ENCODE measurements at places on chromosomes 5 and 9.

DNA sequence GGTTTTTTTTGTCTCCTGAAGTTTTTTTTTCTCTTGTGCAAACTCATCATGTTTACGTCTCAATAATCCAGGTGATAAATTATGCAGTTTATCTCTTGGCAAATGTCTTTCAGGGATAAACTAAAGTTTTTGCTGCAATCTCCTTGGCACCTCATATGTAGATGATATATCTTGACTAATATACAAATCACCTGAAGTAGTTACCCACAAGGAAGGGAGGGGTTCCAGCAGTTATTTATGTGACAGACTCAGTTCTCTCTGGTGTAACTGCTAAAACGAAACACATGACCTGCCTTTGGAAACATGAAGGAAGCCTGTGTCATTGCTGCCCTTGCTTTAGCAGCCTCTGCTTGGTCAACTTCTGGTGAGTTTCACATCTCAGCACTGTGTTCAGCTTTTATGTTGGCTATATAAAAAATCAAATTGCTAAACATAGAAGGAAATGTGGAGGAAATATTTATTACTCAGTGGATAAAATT, 39.3 kb upstream of the KIAA1958 start:
- no peak for DNase-seq

DNA sequence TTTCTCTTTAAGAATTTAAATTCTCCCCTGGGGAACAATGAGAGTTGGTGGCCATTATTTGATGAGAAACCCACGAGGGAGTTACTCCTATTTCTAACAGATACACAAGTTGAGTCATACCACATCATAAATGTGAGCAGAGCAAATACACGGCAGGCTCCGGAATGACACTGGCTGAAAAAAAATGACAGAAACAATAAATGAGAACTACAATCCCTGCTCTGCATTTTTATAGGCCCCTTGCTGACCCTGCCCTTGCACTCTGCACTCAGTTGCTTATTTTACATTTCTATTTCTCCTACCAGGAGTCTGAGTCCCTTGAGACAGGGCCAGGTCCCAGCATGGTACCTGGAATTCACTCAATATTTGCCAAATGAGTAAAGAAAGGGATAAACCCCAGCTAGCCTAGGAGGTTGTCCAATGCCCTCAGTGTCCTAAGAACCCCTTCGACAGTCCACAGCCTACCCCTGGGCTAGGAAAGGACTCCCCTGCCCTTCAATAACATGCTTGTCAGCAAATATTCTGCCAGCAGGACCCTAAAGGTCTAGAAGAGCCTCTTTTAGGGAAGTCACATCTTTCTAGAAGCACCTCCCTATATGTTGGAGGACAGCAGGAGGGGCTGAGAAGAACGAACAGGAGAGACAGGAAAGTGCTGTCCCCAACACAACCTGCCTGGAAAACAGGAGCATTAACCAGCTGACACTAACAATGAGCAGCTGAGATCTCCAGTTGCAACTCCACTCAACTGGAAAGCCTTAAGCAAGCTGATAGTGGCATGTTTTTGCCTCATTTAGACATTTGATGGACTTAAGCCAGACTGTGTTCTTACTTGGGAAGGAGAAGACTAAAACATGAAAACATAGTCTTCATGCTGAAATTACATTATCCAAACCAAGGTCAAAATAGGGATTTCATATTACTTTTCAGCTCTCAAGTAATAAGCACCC, 191.2 kb downstream of the ACTL7B start:
- DNase-seq, result no peak

DNA sequence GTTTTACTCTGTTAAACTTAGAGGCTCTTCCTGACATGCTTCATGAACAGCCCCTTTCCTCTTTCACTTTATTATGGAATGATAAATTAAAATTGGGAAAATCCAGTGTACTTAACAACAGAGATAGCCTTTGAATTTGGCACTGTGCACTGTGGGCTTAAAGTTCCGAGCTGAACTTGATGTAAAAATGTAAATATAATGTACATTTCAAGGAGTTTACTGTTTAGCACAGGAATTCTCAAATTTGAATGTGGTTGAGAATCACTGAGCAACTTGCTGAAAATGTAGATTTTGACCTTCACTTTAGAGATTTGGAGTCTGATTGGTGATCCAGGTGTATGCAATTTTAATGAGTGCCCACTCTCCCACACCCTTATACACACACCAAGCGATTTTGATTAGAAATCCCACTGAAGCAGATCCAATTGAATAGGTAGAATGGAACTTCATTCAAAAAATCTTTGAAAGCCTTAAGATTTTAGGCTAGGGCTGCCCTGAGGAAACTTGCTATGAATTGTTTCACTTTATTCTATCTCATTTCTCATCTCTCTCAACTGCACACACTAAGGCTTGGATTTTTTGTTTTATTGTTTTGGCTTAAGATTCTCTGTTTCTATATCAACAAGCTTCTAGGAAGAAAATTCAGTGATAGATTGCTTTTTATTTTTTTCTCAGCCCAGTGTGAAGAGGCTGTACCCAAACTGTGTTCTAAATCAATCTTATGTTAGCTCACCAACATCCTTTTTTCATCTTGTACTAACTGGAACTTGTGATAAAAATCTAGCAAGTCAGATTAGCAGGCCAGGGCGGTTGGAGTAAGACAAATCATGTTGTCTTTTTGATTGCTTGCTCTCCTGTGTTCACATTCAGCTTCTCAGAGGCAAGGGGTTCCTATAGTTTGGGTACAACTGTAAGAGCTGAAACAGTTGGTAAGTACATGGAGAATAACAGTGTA, 22.9 kb downstream of the NUDT12 start:
- DNase-seq, result no peak

GRCh38 chr5:57711471-57711870, 228.9 kb upstream of the ACTBL2 start:
- DNase-seq, result no peak

- DNase-seq, result no peak
Measured at GRCh38 chr5:73917433-73917832, 291.4 kb downstream of the ARHGEF28 start.

DNA sequence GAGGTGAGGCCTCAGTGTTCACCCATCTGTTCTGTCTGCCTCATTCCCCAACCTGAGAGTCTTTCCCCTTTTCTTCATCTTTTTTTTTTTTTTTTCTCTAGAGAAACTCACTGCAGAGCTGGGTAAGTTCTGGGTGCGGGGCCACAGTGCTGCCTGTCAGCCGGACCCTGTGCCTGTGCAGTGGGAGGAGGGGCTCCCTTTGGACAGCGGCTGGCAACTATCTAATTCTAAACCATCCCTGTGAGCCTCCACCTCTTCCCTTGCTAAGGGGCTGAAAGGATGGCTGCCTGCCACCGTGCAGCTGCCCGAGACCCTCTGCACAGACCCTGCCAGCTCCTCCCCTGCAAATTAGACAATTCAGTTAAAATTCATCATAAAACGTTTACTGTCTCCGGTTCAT, 14.1 kb downstream of the BTNL9 start:
- DNase-seq, result no peak

DNA sequence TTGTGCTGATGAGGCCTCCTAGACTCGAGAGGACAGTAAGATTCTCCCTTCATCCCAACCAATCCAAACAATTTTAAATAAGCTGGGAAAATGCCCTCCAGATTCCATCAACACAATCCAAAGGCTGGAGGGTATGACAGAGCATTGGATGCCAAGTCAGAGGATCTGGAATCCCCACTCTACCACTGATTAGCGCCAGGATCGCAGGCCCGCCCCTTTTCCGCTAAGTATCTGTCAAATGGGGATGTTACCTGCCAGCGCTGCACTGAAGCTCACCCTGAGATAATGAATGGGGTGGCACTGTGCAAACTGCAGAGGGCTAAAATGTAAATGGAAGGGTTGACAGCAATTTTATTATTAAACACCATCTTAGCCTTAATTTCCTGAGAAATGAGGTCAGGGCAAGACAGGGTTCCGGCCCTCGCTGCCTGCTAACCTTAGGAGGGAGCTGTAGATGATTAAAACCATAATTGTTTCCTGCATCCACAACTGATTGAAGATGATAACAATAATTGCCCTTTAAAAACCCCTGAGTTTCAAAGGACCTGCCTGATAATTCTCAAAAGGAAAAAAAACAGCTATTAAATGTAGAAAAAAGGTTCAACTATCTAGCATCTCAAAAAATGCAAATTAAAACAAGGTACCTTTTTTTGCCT, 31.6 kb upstream of the GABBR2 start:
- no peak for DNase-seq

DNA sequence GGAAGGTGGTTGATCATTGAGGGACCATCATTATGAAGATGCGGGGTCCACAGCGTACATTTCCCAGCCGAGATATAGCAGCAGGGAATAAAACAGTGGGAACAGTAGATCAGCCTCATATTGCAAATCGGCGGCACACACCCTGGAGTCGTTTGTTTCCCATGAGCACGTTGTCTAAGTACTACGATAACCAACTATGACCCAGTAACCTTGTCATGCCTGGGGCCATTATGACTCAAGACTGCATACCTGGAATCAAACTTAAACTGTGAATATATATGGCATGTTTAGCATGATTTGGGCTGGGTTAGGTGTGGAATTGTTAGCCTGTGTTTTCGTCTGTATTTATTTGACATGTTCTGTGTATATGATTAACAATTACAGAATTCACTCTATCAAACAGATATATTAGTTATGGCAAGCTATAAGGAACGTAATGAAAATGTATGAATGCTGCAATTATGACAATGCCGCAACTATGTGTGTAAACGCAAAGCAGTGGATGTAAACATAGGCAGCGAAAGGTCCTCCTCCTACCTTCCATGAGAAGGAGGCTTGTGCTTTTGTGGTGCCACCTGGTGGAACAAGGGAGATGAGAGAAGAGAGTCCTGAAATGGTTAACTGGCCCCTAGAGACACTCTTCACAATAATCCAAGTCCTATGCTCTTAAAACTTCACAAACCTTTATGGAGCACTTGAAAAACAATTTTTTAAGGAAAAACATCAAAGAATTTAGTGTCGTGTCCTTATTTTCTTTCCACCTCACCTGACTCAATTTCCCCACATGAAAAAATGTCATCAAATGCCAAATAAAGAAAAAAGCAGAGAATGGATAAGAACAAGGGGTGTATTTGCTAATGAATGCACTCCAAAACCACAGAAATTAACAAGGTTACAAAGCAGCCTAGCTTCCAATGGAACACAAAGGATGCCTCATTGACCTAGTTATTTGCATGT, 47.1 kb downstream of the SEMA5A start:
- DNase-seq, result no peak

- DNase-seq, result no peak
Measured at GRCh38 chr5:94691949-94692348, 73.5 kb downstream of the SLF1 start.

- DNase-seq, result no peak
Measured at GRCh38 chr5:111764019-111764418, 7.0 kb upstream of the NREP start.

DNA sequence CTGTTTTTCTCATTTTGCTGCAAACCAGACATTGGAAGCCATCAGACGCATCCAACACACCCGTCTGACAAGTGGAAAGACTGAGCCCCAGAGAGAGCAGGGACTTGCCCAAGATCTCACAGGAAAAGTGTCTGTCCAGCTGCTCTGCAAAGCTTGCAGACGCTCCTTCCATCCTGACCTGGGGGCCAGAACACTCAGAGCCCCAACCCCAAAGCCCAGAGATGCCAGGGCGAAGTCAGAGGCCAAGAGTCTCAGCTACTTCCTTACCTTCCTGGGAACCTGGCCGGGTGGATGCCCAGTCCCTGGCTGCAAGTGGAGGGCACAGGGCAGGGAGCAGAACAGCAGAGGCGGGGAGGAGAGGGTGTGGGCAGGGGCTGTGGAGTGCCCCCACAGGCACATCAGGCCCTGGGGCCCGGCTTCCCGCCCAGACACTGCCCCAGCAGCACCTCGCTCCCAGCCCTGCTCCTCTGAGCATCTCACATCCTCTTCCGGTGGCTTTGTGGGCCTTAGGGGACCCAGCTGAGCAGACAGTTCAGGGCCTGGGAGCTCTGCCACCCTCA, 9.7 kb upstream of the RALGDS start:
- no peak for DNase-seq

DNA sequence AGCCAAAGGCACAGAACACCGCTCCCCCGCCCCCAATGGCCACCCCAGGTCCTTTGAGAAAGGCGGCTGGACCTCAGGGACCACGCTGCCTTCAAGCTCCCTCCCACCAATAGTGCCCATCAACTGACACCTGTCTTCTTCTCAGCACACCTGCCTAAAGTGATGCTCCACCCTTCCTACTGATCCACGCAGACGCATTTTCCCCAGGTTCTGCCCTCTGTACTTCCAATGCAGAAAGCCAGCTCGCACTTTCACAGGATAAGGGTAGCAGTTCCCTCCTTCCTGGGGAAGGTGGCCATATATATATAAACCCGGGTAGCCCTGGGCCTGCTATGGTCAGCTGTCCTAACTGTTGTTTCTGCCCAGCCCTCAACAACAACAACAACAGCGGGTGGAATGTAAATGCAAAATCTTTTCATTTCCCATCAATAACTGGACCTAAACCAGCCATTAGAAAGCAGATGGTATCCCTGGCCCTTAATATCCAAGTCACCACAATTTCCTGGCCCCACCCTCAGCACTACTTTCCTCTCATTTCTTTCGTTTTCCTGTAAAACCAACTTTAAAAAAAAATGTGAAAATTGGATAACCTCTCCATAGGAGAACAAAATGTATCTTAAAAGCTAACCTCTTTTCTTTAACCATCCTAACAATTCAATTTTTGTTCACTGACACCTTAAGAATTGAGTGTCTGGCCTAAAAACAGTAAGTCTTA, 1.7 kb downstream of the GOLM1 start:
- DNase-seq, result no peak

DNA sequence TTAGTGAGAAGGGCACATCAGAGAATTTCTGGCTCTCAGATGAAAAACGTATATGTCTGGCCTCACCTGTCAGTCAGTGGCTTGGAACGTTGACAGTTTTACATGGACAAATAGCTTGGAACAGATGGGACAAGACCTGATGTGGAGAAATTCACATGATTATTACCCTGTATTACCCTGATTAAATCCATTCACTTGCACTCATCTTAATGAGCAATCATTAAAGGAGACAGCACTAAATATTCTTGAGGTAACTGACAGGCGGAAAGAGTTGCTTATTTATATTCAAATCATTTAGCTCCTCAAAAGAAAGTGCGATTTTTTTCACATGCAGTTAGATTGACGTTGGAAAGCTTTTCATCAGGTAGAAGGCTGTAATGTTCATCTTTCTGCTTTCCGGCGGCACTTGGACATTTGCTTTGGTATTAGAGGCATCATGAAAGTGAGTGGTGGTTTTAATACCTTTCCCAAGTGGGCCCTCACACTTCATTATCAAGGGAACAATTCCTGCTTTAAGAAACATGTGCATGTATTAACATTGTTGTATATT, 11.7 kb upstream of the TAS2R1 start:
- DNase-seq, result no peak
